ENCODE measurements at places on chromosomes 3 and 15. TPM values are rescaled to one million over a fixed set of nuclear protein-coding genes. Genes with fewer than 3 reads are reported as not detected.

DNA sequence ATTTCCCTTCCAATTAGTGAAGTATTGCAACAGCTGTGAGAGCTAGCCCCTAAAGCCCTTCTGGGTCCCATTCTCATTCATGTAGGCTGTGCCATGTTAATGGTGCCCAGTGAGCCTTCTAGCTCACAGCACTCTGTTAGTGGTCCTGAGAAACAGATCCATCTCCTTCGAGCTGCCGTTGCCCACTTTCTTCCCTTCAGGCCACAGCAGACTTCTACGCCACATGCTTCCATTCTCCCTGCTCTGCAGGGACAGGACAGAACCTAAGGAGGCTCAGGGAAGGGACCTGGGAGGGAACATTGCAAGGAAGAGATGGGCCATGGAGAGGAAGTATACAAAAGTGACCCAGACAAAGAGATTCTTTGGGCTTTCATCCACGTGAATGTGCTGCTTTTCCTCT, 11.7 kb upstream of the STARD5 start:
- DNase-seq, result no peak

DNA sequence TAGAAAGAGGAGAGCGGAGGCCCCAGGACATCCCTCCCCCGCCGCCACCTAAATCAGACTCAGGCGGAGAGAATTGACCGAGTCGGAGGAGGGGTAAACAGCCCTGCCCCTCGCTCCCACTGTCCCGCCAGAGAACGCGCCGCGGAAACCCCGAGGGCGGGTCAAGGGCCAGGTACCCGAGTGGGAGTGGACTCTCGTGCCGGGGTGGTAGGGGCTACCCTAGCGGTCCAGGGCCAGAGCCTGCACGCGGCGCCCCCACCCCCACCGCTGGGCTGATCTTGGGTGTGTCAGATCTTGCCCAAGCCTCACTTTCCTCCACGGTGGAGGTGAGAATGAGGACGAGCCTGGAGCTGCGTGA, 19.0 kb downstream of the SPATA12 start:
- DNase-seq, result peak; percentile 22

The RPP25 gene
- 12.0 TPM for total RNA-seq

The XIRP1 gene
- total RNA-seq, result 0.04 TPM

Data from K562 (cell line).